Posterior vena cava (tissue), 2 donors: ENCODE measurements at places on chromosomes 16 and 17.

- peak; percentile 72 for DNase-seq
Observed at GRCh38 chr16:5030251-5030870, 3.4 kb downstream of the NAGPA start.

- no peak for DNase-seq
Observed at GRCh38 chr17:20315311-20315710, 152.0 kb downstream of the LGALS9B start.

DNA sequence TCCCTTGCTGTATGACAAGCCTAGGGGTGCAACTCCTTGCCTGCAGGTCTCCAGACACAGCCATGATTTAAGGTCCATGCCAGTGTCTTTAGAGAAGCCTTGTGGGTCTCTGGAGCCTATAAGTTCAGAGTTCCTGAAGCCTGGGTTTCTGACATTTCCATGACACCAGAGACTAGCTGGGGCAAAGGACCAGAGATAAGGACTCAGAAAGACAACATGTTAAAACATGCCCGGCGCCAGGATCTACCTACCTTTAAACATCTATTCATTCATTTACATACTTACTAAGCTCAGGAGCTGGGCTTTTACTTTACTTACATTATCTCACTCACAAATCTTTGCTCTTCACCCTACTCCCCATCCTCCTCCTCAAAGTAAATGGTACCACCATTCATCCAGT is 1.5 kb downstream of the MRPL27 start:
- peak; percentile 19 for DNase-seq

- no peak for DNase-seq
Observed at GRCh38 chr17:68102318-68102758, 66.8 kb downstream of the KPNA2 start.

GRCh38 chr16:88437367-88437964 is 15.6 kb upstream of the ZFPM1 start:
- no peak for DNase-seq

- peak; percentile 13 for DNase-seq
Observed at GRCh38 chr16:69340095-69340644, 598 bp downstream of the NIP7 start.

DNA sequence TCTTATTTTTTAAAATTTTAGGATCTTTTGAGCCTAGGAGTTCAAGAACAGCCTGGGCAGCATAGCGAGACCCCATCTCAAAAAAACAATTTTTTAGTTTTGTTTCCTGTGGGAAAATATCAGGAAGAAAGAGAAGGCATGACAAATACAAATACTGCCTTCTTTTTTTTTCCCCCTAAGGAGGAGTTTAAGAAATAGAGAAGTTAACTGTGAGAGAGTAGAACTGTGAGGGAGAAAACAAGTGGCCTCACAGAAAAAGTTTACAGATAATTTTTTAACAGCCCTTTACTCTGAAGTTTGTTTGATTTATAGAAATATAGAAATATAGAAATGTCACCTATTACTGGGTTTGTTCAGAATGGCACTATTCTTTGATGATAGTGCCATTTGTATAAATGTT is 21.1 kb downstream of the TTYH2 start:
- DNase-seq = no peak

GRCh38 chr16:54245788-54246453 is 40.7 kb downstream of the IRX3 start:
- DNase-seq = no peak

GRCh38 chr16:57825298-57826044 is 23.2 kb upstream of the KIFC3 start:
- DNase-seq = no peak

- DNase-seq = no peak
Observed at GRCh38 chr16:25709213-25709612, 17.5 kb downstream of the HS3ST4 start.

- DNase-seq = no peak
Observed at GRCh38 chr17:3724378-3725077, 825 bp downstream of the HASPIN start.

DNA sequence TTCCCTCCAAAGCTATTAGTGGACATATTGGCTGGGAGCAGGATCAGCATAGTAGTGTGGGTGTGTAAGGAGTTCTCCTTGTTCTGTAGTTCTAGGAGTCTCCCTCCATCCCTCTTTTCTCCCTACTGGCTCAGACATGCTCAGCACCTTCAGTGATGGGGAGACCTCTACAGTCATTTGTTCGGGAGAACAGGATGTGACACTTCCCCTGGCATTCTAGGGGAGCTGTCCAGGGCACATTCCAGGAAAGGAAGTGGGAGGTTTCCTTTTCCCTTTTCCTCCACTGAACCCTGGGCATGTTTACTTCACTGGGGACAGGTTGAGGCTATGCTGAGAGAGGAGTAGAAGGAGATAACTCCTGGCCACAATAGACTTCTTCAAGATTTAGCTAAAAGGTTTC is 86.5 kb downstream of the MYH13 start:
- DNase-seq = no peak

- DNase-seq = no peak
Observed at GRCh38 chr16:84609563-84610177, 8.2 kb downstream of the COTL1 start.

DNA sequence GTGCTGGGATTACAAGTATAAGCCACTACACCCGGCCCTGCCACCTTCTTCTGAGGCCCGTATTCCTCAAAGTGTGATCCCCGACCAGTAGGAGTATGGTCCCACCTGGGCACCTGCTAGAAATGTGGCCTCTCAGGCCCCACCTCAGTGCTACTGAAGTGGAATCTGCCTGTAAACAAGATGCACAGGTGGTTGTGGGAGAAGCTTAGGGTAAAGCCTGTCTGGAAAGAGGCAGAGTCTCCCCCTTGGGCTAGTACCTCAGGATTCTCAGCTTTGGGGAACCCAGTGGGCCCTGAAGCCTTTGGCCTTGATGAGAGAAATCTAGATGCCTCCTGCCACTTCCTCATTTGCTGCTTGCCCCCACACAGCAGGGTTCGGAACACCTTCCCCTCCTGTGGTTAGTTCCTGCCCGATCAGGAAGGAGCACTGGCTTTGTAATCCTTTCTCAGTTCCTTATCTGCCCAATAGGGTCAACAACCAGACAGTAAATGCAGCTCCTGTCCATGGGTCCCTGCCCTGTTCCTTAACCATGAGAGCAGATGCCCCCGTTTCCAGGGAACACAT is 25.2 kb downstream of the TK2 start:
- DNase-seq = no peak

GRCh38 chr16:57066625-57067024 is 25.8 kb upstream of the CPNE2 start:
- no peak for DNase-seq

GRCh38 chr17:61294777-61295176 is 104.9 kb upstream of the TBX2 start:
- DNase-seq = no peak

DNA sequence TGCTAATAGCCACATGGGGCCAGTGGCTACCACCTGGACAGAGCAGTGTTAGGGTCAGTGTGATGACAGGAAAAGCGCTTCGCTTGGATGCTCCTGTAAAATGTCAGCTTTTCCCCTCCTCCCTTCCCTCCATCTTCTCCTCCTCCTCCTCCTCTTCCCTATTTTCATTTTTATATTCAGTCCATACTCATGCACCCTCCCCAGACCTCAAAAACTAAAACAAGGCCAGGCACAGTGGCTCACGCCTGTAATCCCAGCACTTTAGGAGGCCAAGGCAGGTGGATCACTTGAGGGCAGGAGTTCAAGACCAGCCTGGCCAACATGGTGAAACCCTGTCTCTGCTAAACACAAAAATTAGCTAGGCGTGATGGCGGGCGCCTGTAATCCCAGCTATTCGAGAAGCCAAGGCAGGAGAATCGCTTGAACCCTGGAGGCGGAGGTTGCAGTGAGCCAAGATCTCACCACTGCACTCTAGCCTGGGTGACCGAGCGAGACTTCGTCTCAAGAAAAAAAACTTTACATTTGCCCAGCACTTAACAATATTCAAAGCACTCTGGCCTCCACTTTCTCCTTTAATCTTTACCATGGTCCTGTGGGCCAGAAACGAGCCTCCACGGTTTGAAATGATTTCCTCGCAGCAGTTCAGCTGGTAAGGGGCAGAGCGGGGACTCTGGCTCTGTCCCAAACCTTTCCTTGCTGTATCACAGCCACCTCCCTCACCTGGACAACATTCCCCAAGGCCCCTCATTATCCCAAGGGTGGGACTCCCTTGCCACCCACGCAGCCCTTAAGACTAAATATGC is 21.8 kb downstream of the ANKRD40 start:
- DNase-seq = peak; percentile 20

DNA sequence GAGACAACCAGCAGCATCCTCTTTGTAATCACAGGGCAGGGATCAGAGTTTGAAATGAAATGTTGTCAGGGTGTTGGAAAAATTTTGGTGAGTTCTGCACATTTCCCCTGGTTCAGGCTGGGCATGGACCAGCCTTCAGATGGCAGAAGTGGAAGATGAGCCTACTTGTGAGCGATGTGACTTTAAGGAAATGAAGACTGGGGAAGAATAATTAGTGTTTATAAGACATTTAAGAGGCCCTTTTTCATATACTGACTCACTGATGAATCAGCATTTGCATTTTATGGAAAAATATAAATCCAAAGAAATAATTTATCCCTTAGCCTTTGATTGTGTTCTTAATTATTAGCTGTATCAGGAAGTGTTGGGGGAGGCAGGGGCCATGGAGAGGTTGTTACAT is 20.9 kb downstream of the GPR179 start:
- DNase-seq = no peak

DNA sequence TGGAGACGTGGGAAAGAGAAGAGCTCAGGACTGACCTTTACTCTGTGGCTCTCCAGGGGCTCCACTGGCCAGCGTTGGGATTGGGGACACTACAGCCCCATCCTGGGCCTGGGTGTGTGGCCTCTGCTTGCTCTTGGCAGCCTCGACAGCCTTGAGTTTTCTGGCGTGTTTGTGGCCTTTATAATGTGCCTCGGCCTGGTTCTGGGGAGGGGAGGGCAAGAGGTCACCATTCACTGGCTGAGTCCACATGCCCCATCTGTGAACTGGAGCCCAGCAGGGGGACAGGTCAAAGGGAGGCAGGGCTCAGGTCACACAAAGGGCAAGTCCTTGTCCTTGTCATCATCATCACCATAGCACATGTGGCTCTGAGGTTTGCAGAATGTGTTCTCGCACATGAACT is 11.7 kb downstream of the NKIRAS2 start:
- DNase-seq = no peak

- DNase-seq = no peak
Observed at GRCh38 chr16:35305476-35305875, 1846.1 kb downstream of the TP53TG3F start.

- DNase-seq = no peak
Observed at GRCh38 chr16:56231-56927, 2.8 kb downstream of the SNRNP25 start.

GRCh38 chr16:8920645-8921346 is 38.6 kb downstream of the LITAFD start:
- DNase-seq = no peak

GRCh38 chr17:8664456-8665126 is 34.1 kb upstream of the MYH10 start:
- DNase-seq = no peak

DNA sequence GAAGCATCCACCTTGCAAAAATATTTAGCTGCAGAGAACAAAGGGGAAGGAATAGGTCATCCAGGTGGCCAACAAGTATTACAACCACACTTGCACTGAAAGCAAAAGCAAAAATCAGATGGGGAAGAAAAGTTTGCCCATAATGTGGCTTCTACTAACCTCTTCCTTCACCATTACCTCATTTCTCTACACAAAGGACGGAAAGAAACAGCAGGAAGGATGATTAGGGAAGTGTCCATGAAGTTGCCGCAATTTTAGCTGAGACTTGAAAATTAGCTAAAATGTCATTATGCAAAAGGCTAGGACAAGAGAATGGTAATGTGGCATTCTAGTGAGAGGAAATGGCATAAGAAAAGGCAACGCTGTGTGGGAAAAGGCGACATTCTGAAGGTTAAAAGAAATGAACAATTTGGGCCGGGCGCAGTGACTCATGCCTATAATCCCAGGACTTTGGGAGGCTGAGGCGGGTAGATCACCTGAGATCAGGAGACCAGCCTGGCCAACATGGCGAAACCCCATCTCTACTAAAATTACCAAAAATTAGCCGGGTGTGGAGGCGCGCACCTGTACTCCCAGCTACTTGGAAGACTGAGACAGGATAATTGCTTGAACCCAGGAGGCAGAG is 13.7 kb downstream of the KANSL1 start:
- no peak for DNase-seq

DNA sequence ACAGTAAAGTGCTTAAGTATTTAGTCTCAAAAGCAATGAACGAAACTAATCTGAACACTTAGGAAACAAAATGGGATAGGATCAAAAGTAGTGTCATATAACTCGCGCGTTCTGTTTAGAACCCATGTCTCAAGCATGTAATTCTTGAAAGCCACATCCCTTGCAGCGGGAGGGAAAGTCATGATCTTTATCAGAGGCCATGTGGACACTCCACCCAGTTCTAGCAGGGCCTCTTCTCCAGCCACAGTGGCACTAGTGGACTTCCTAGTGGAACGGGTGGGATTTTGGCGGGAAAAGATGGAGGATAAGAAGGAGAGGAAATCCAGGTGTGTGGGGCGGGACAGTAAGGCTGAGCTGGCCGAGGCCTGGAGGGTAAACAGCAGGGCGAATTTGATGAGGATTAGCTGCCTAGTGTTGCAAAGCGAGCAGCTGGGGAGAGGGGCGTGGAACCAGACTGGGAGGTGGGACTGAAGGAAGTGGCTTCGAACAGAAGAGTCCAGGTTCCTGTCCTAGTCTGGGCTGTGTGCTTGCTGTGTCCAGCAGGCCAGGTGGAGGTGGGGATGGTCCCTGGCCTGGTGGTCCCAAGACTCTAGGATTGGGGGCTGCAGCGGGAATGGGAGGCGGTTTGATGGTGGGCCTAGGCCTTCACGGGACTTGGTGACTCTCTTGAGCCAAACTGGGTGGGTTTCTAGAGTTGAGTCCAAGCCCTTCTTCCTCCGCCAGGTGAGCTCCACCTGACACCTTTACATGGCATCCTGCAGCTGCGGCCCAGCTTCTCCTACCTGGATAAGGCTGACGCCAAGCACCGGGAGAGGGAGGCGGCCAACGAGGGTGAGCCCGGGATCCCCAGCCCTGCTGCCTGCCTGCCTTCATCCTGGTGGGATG is 15.9 kb downstream of the POLR3E start:
- peak; percentile 76 for DNase-seq

GRCh38 chr17:80984749-80985148 is 6.9 kb upstream of the CHMP6 start:
- no peak for DNase-seq

GRCh38 chr17:82913304-82914043 is 73.7 kb upstream of the ZNF750 start:
- no peak for DNase-seq

- no peak for DNase-seq
Observed at GRCh38 chr16:49337814-49338350, 35.7 kb upstream of the C16orf78 start.

GRCh38 chr17:3963237-3964201 is 718 bp downstream of the ATP2A3 start:
- no peak for DNase-seq

DNA sequence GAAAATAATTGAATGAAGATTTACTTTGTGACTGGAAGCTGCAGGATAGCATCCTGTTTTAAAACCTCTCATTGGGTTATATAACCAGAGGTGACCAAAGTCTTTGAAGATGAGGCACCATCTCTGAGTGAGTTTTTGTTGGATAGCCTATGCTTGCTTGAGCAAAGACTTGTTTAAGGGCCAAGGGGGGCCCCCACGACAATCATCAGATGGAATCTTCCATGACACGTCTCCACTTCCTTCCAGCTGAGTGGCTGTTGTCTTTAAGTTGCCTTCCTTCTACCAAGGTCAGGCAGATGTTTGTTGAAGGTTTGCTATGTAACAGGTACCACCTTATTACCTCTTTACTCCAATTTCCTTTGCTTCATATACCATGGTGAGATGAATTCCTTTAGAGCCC is 188.8 kb downstream of the PRKCA start:
- no peak for DNase-seq
